ENCODE measurements at places on chromosomes 13 and 19. TPM values are rescaled to one million over a fixed set of nuclear protein-coding genes. Genes with fewer than 3 reads are reported as not detected.

Gene THAP8
- 2.2 TPM for total RNA-seq

Gene CEACAM20
- total RNA-seq: not detected

DNA sequence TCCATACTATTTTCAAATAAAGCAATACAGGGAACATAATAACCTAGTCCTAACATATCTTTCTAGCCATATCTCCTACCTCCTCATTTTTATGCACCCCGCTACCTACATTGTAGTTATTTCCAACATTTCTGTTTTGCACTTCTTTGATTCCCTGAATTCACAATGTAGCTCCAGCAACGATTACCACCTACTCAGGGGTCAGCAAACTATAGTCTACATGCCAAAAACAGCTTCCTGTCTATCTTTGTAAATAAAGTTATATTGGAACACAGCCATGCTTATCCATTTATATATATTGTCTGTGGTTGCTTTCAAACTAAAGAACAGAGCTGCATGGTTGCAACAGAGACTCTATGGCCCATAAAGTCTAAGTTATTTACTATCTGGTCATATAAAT lies 16.7 kb downstream of the MYCBP2 start:
- DNase-seq: no peak

GRCh38 chr13:26785838-26786630 lies 25.4 kb upstream of the GPR12 start:
- DNase-seq: no peak

GRCh38 chr13:40024204-40024966 lies 368.9 kb downstream of the COG6 start:
- no peak for DNase-seq

GRCh38 chr13:21117104-21117809 lies 55.9 kb upstream of the LATS2 start:
- no peak for DNase-seq

GRCh38 chr13:46010148-46010547 lies 42.4 kb downstream of the ZC3H13 start:
- no peak for DNase-seq
